CD4-positive, alpha-beta T cell treated with Interleukin-2 at 100 ng/mL for 4 hours (primary cell): ENCODE measurements at places on chromosomes 3 and 15.

GRCh38 chr3:31754575-31755278, 222.0 kb downstream of the STT3B start:
- DNase-seq: no peak

DNA sequence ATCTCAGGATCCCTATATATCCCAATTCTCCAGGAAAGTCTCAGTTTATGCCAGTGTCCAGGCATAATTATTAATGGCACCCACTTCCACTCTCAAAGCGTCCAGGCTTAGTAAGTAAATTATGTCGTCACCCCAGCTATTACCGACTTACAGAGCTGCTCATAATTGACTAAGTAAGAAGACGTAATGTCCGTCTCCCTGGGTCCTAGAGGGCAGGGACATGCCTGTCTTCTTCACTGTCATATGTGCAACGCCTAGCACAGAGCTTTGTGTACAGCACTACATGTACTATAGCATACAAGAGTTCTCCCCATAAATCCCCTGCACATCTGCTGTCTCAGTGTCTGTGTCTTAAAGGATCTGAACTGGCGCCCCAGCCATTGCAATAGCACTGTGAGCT, 23.9 kb upstream of the HRH1 start:
- DNase-seq: no peak

GRCh38 chr15:100147828-100148227, 193.9 kb downstream of the ADAMTS17 start:
- DNase-seq: no peak

DNA sequence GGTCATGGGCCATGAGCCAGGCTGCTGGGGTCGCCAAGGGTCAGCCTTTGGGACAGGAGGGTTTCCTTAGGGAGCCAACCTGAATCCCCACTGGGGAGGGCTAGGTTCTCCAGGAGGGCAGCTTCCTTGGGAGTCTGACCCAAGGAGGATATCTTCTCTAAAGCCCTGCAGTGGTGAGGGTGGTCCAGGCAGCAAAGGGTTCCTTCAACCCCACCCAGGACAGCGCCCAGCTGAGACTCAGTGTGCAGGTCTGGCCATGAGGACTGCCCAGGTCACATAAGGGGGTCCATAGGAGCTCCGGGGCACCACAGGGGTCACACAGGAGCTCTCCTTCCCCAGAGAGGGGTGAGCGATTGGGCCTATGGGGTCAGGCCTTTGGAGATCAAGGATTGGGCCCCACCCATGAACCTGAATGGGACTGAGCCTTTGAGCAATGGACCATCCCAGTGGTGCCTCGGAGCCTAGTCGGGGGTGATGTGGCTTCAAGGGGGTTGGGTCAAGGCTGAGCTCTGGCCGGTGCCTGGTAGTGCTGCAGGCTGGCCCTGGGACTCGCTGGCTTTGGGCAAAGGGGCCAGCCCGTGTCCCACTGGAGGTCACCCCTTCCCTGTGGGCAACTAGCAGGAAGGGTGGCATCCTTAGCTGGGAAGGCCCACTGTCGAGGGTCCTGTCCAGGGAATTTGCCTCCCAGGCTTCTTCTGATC, 216.5 kb downstream of the SNRPN start:
- DNase-seq: no peak

- no peak for DNase-seq
Observed at GRCh38 chr3:50912746-50913145, 238.0 kb downstream of the DOCK3 start.

- no peak for DNase-seq
Observed at GRCh38 chr3:95407709-95408463, 1345.0 kb downstream of the NSUN3 start.

DNA sequence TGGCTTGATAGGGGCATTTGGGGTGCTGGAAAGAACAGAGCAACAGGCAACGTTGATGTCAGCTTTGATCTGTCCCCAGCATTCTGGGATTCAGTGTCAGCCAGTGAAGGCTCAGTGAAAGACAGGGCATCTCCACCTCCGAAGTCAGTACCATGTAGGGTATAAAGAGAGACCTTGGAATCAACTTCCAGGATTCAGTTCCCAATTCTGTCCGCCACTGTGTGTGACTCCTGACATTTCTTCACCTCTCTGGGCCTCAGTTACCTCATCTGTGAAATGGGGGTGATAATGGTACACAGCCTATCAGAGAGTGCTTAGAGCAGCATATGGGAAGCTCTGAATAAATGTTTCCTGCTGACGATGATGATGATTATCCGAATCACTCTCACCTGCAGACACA, 55.6 kb upstream of the FLNB start:
- no peak for DNase-seq

- no peak for DNase-seq
Observed at GRCh38 chr3:55097441-55097840, 169.6 kb upstream of the LRTM1 start.

DNA sequence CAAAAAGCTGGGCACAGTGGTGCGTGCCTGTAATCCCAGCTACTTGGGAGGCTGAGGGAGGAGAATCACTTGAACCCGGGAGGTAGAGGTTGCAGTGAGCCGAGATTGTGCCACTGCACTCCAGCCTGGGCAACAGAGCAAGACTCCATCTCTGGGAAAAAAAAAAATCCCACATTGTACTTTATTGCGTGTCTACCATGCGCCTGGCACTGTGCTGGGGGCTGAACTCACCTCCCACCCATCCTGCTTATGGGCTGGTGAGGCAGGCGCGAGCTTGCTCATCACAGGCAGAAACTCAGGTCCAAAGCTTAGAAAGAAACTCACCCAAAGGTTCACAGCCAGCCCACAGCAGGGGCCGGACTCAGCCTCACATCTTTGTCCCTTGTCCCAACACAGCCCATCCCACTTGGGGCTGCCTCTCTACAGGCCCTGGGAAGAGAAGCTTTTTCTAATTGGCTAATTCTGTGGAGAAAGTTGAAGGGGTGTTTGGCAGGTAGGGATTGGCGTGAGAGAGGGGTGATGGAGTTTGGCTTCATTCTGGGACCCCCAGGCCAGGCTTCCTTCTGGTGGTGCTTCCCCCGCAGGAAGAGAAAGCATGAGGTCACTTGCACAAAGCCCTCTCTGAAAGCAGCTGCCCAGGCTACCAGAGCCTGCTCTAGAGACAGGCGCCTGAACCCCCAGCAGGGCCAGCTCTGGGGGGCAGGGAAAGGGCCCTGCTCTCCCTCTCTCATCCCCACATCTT, 122.6 kb upstream of the SMAD3 start:
- DNase-seq: no peak

- DNase-seq: no peak
Observed at GRCh38 chr3:28840976-28841376, 439.9 kb upstream of the RBMS3 start.

- no peak for DNase-seq
Observed at GRCh38 chr3:57004229-57004628, 56.2 kb upstream of the SPATA12 start.

GRCh38 chr3:134885877-134886621, 91.0 kb downstream of the EPHB1 start:
- no peak for DNase-seq

DNA sequence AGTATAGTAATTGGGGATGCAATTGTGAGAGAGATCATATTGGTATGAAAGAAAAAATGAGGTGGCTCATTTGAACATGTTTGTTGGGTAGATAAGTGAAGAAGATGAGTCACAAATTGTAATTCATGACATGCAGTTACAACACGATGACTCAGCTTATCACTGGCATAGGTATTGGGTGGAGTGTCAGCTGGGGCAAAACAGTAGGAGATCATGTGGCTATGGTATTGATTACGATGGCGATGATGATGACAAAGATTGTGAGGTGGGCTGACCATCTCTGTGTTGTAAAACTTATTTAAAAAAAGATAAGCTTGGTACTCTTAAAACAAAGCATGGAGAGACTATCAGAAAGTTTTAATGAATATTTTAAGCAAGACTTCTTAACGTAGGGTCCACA, 11.6 kb upstream of the DPH6 start:
- DNase-seq: no peak
